ENCODE measurements at places on chromosomes 11 and 22.

DNA sequence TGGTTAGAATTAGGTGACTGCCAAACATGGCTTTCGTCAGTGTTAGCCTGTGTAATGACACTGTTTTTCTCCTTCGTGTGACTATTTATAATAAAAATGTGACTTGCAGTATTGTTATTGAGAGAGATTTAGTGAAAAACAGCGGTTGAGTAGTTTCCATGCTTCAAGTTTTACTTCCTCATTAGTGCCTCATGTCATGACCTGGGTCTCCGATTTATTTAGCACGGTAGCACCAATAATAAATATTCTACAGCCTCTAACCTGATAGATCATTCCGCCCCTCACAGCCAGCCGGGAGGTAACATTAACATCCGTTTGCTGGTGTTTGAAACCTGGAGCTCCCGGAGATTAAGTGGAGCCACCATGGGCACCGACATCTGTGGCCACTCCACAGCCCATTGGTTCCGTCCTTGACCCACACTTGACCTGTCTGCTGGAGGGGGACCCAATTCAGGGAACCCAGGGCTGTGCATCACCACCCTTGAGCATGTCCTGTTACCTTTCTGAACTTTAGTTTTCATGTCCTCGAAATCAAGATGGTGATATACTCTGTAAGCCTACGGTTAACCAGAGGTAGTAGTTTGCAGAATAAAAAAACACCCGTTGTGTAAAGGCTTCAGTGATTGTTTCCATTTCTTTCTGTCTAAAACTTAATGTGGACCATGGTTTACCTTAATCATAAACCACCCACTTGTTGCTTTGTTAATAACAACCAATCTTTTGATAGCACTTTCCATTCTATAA, 104.1 kb downstream of the ATXN10 start:
- no peak for DNase-seq

DNA sequence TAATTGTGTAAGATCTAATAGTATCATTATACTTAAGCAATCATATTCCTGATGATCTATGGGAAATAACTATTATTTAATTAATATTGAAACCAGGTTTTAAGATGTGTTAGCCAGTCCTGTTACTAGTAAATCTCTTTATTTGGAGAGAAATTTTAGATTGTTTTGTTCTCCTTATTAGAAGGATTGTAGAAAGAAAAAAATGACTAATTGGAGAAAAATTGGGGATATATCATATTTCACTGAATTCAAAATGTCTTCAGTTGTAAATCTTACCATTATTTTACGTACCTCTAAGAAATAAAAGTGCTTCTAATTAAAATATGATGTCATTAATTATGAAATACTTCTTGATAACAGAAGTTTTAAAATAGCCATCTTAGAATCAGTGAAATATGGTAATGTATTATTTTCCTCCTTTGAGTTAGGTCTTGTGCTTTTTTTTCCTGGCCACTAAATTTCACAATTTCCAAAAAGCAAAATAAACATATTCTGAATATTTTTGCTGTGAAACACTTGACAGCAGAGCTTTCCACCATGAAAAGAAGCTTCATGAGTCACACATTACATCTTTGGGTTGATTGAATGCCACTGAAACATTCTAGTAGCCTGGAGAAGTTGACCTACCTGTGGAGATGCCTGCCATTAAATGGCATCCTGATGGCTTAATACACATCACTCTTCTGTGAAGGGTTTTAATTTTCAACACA, 6.4 kb downstream of the BIRC3 start:
- peak; percentile 87 for DNase-seq

DNA sequence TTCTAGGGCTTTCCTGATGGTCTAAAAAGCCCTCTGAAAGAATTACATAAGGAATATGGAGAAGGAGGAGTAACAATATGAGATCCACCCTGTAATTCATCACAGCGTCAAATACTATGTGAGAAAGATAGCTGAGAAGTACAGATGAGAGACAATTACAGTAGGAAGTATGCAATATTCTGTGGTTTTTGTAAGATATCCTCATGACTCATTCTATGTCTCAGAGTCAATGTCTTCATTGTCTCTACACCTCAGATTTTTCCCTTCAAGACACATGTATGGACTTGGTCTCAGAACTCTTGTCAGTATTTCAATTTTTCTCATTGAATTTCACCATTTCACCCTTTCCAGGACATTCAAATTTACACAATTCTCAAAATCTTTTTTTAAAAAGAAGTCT, 343.3 kb upstream of the CTSC start:
- DNase-seq, result peak; percentile 62

GRCh38 chr22:38180841-38181452, 683 bp downstream of the PLA2G6 start:
- DNase-seq, result no peak

- no peak for DNase-seq
Observed at GRCh38 chr11:1486054-1486825, at the start of gene MOB2. TSS of gene MOB2 (minus strand) at chr11:1486779. CDS start at chr11:1486556, 223 bp downstream.

DNA sequence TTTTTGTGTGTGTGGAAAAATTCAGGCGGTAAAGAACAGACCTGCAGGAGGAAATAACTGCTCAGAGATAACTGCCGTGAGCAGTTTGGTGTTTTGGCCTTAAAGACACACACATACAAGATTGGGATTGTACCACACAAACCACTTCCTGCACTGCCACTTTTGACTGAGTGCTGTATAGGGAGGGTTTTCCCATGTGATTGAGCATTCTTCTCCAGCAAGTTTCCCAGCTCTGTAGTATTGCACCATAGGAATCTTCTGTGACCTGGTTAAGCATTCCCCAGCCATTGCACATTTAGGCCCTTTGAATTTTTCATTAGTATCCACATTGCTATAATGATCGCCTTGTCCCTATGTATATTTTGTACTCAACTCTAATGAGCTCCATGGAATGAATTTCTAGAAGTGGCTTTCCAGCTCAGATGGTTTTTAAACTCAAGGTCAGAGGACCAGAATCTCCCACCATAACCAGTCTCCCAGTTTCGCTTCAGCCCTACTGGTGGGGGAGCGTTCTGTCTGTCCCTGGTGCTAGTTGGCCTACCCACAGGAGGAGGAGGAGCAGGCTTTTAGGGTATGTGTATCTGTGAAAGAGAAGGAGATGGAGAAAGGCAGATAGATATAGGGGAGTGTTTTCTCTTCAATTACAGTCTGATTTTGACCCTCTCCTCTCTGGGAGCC, 9.3 kb downstream of the CD82 start:
- peak; percentile 97 for DNase-seq

DNA sequence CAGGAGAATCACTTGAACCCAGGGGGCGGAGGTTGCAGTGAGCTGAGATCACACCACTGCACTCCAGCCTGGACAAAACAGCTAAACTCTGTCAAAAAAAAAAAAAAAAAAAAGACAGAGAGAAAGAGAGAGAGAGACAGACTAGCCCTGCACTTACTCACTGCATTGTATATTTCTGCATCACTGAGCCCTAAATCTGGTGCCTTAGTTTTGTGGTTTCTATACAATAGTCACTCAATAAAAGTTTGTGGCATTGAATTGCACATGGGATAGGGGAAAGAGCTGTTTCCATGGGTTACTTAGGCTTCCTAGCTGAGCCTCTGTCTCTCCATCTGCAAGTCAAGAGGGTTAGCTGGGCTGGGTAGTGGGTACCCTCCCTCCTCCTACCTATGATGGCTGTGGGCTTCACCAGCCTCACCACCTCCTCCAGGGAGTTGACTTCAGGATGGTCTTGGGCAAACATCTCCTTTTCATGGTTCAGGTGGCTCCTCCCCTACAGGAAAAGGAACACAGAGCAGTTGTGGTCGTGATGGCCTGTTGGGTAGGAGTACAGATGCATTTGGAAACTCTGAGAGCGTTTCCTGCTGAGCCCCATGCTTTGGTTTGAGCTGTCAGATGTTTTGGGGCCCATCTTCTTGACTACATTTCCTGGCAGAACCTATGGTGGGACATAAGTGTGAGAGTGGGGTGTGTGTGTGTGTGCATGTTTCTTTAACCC, 73.2 kb downstream of the CCDC81 start:
- no peak for DNase-seq

GRCh38 chr11:124329787-124330478, 9.9 kb upstream of the OR8D2 start:
- DNase-seq, result no peak

DNA sequence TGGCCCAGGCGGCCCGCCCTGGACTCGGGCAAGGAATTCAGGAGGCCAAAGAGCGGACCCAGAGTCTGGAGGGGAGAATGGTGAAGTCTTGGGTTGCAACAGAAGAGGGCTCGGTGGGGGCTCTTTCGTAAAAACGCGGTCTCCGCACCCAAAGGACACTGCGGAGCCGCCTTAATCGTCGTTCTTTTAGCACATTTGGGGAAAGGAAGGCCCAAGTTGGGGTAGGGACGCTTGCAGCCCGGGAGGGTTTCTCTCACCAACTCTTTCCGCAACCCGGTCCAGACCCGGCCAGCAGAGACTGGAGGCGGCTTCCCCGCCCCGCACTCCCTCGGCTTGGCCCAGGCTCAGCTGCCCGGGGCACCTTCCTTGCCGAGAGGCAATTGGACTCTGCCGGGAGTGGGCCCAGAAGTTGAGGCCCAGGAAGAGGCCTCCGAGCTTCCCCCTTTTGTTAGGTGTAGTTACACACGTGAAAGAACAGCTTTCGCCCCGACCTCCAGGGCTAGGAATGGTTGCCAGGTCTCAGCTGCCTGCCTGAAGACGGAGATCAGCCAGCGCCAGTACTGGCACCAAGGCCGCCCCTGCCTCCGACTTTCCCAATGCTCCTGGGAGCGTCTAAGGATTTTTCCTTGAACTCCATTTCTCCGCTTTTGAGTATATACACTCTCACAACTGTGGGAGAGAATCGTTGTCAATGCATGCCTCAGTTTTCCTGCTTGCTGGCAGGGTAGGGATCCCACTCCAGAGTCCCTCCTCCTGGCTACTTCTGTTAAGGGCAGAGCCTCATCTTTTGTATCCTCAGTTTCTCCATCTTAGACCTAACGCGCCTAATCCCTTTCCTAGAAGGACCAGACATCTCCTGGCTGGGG, 3.7 kb downstream of the ALX4 start:
- DNase-seq, result no peak

GRCh38 chr11:75668451-75669297, at the start of gene MAP6:
TSS of gene MAP6 (minus strand) at chr11:75669038. CDS start at chr11:75668369, 669 bp downstream.
- peak; percentile 30 for DNase-seq

- DNase-seq, result no peak
Observed at GRCh38 chr11:27250867-27251665, 111.9 kb downstream of the CCDC34 start.

- no peak for DNase-seq
Observed at GRCh38 chr22:48568736-48569330, 1258.8 kb downstream of the BRD1 start.

GRCh38 chr11:85089654-85090053, 537.5 kb downstream of the DLG2 start:
- DNase-seq, result no peak

DNA sequence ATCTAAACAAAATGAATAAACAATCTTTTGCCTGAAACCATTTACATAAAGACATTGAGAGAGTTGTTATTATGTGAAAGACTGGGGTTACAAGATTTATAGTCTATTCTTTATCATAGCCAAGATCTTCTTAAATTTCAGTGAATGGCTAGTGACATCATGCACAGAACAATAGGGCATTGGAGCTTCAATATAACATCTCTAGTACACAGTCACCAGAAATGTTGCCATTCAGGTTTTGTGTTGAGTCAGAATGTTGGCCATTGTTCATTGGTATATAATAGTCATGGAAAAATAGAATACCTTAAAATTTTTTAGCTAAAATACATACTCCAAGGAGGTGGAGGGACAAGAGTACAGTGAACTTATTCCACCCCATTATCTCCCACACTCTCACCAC, 44.3 kb downstream of the SLC5A12 start:
- no peak for DNase-seq

GRCh38 chr11:14789879-14790484, 102.0 kb downstream of the CYP2R1 start:
- no peak for DNase-seq

- peak; percentile 59 for DNase-seq
Observed at GRCh38 chr11:122108192-122108799, 7.7 kb downstream of the BLID start.

- DNase-seq, result no peak
Observed at GRCh38 chr22:37212174-37212906, at the start of gene SSTR3. TSS of gene SSTR3 (minus strand) at chr22:37212477. CDS start at chr22:37207803, 4,674 bp downstream.

DNA sequence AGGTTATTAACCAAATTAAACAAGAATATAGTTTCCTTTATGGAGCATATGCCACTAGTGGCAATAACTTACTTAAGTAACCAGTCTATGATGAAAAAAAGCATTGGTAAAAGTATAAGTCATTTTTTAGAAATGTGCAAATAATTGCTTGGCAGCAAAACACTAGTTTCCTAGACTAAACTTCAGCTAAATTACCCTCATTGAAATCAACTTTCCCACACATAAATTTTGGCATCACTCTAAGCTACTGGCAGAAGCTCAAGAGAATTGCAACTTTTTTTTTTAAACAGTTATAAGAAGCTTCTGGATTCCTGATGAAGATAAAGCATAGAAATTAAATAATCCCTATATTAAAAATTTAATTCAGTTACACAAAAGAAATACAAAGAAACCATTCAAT, 12.5 kb downstream of the CCDC34 start:
- DNase-seq, result peak; percentile 73

- DNase-seq, result peak; percentile 22
Observed at GRCh38 chr11:17734418-17734911, at the start of gene KCNC1. TSS of gene KCNC1 (plus strand) at chr11:17734781. CDS start at chr11:17736003, 1,222 bp downstream.

DNA sequence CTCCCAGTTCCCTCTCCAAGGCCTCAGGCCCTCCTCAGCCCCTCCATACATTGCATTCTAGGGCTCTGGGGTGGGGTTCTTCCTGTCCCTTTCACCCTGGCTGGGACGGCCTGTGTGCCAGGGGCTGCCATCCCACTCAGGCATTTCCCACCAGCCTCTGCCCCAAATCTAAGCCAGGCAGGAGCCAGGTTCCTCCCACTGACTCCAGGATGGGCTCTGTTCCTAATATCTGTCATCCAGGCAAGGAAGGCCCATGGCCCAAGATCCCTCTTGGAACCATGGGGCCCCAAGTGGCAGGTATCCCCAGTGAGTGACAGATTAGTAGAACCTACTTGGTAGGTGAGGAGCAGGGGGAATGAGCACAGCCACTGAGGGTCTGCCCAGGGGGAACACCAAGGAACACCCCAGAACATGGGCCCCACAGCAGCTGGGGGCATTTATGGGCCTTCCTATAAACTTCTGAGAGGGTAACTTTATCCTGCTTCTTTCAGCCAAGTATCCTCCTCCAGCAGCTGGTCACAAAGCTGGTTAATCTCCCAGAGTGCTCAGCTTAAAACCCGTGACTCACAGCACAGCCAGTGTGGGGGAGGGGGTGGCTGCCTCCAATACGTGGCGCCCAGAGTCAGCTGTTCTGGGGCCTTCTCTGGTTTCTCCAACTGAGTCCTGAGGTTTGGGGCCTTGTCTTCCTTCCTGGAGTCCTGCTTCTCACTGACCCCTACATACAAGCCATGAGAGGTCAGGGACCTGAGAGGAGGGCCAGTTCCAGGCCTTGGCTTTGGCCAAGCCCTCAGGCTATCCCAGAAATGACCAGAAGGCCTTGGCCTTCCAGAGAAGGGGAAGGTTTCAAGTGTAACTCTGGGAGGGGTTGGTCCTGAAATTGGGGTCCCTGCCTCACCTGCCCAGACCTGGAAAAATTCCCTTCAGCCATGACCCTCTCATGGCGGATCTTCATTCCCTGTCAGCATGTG, 19.9 kb upstream of the MYOD1 start:
- DNase-seq, result peak; percentile 57

- no peak for DNase-seq
Observed at GRCh38 chr11:127054153-127054552, 53.6 kb upstream of the KIRREL3 start.

Measured in fibroblast of skin of right biceps (primary cell).